ENCODE measurements at places on chromosomes 6 and 20. TPM values are rescaled to one million over a fixed set of nuclear protein-coding genes. Genes with fewer than 3 reads are reported as not detected.
A peak's percentile ranks its signal among the peaks of the same experiment; 100 is the strongest.

DNA sequence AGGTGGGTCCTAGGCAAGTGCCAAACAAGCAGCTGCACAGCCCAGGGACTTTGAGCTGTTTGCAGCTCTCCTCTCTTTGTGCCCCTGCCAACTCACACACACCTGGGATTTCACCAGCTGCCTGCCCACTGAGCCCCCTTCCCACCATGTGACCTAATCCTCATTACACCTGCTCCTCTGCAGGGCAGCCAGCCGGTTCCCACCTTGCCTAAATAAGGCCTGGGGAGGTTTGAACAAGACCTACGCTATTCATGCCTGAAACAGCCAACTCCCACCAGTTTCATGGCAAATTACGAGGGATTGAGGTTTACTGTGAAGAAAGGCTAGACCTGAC is 92.6 kb upstream of the SOX4 start:
- DNase-seq: no peak

GRCh38 chr6:42260972-42261371 is 43.3 kb upstream of the MRPS10 start:
- DNase-seq: no peak

DNA sequence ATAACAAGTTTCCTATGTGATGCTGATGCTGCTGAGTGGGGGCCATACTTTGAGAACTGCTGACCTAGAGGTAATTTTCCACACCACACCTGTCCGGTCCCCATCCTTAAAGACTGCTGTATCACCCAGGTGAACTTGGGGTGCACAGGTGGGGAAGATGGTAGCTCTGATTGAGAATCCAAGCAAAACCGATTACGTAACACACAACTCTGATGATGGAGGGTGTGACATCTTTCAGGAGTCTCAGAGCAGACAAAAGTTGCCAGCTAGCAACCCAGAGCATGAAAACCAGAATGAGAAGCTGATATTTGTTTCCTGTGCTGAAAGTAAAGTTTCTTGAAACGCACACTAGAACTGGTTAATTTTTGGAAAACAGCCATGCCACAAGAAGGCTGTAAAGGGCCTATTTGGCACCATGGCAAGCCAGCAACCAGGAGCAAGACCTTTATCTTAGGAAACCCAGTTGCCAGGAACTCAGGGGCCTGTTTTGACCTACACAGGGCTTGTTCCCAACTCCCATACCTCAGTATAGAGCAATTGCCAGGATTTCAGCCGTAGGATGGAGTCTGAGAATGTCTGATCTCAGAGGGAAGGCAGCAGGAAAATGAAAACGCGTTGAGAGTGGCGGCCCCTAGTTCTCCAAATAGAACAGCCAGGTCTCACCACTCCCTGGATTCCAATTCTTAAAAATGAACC is 21.6 kb upstream of the TBC1D7 start:
- DNase-seq: no peak

Gene COL19A1
- polyA plus RNA-seq: 0.85 TPM

DNA sequence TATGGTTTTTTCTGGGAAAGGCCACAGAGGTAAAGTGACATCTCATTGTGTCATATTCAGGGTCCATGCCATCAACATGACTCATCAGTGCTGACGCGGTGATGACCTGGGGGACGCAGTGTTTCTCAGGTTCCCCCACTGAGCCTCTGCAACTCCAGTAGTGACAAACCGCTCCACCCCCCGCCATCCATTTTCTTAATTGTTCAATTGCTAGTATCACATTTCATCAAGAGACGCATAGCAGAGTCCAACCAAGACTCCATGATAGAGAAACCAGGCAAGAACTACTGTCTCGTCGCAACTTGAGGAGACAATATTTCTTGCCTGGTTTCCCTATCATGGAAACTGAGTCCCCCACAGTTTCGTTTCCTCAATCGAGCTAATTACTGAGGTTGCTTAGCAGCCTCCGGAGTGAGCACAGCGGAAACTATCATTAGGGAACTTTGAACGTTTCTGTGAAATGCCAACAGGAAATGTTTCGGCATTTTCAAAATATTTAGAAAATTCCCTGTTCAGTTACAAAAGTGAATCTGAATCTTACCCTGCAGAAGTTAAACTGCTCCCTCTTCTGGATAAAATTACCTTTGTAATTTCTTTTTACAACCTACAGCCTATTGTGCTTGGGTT is 12.2 kb upstream of the SERPINB1 start:
- DNase-seq: peak; percentile 58

- no peak for DNase-seq
Observed at GRCh38 chr6:152110886-152111820, 303.7 kb downstream of the ESR1 start.

Gene TAGAP
- 1.8 TPM for polyA plus RNA-seq
